ENCODE measurements at places on chromosomes 3 and 15.
A peak's percentile ranks its signal among the peaks of the same experiment; 100 is the strongest.

- no peak for DNase-seq
Observed at GRCh38 chr3:135513106-135514059, 452.1 kb upstream of the PPP2R3A start.

- no peak for DNase-seq
Observed at GRCh38 chr3:105823149-105823867, 45.5 kb downstream of the CBLB start.

DNA sequence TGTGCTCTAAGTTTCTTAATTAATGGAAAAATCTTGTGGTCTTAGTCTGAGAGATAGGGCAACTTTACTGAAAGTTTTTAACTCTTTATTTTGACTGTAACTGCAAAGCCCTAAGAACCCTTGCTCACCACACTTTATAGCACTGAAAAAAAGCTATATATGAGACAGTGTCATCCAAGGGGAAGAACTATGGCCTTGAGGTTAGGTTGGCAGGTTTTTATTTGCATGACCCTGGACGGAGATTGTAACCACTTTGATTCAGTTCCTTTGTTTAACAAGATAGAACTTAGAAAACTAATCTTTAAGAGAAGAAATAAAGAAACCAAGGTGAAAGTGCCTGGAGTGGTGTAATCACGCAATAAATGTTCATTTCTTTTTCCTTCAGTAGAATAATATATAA lies 30.6 kb upstream of the LYSMD4 start:
- no peak for DNase-seq

DNA sequence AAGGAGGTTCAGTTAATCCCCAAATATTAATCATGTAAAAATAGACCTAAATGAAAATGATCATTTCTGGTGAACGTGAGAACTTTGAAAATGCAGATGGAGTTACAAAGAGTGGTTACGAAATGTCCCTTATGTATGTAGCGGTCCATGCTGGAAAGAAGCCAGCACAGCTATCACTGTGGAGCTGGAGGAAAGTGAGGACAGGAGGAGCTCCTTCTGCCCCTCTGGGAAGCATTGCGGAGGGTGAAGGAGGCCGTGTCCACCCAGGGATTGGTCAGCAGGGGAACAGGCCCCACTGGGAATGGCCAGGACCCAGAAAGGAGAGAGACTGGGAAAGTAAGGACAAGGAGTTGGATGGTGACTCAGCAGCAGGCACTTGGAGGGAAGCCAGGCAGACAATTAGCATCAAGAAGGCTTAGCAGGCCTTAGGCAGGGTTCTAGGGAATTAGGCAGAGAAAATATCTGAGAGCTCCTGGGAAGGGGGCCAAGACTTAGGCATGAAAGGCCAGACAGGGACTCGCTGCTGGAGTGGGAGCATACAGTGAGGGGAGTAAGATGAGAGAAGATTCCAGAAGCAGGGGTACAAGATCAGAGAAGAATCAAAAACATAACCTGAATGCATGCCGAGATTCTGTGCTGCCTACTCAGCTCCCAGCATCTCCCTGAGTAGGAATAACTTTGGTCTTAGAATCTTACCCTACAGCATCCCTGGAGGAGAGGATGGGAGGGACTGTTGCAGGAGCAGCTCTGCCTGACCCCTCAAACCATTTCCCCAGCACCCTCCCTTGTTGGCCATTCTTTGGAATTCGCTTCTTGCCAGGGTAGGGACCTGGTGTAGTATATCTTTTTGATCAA lies 171.0 kb upstream of the UMPS start:
- no peak for DNase-seq

DNA sequence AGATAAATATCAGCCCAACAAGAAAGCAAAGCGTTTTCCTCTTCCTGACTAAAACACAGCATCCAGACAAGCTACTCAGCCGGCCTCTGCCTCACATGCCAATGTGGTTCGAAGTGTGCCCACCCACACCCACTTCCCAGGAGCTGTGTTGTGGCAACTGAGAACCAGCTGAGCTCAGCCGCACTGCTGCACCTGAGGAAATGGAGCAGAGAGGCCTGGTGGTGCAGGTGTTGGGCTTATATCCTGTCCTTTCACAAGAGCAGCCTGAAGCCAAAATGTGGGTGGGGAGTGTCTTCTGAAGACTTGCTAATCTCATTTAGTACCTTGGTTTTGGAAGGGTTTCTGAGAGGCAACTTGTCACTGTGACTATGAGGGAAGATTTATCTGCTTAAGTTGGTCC lies 23.0 kb upstream of the RETNLB start:
- no peak for DNase-seq

GRCh38 chr3:192170659-192171058 lies 556.7 kb downstream of the FGF12 start:
- DNase-seq = no peak

DNA sequence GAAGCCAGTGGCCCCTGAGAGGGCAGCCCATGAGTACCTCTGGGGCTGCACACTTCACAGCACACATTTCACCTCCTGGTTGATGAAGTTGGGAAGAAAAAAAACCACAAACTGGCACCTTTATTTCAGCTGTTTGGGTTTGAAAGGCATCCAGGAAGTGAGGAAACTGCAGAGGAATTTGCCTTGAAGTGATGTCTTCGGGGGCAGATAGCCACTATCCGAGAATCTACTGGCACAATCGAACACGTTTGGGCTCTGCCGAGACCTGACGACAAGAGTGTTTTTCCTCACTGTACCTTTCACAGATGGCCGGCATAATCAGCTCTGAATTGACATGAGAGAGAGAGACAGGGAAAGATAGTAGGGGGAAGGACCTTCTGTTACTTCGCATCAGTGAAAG lies 59.7 kb downstream of the LRIG1 start:
- DNase-seq = no peak

GRCh38 chr3:72903004-72903403 lies 15.2 kb downstream of the GXYLT2 start:
- no peak for DNase-seq

GRCh38 chr3:100260685-100261484 lies at the start of gene TBC1D23:
Gene TBC1D23 (plus strand): TSS chr3:100260992. CDS start chr3:100261019, 27 bp downstream.
- peak; percentile 99 for DNase-seq

GRCh38 chr15:24954783-24955530 lies at the start of the genes SNRPN and SNURF:
Gene SNRPN (plus strand): TSS chr15:24954987. CDS start chr15:24974454, 19,467 bp downstream.
Gene SNURF (plus strand): TSS chr15:24954987. CDS start chr15:24955049, 62 bp downstream.
- DNase-seq = peak; percentile 85

DNA sequence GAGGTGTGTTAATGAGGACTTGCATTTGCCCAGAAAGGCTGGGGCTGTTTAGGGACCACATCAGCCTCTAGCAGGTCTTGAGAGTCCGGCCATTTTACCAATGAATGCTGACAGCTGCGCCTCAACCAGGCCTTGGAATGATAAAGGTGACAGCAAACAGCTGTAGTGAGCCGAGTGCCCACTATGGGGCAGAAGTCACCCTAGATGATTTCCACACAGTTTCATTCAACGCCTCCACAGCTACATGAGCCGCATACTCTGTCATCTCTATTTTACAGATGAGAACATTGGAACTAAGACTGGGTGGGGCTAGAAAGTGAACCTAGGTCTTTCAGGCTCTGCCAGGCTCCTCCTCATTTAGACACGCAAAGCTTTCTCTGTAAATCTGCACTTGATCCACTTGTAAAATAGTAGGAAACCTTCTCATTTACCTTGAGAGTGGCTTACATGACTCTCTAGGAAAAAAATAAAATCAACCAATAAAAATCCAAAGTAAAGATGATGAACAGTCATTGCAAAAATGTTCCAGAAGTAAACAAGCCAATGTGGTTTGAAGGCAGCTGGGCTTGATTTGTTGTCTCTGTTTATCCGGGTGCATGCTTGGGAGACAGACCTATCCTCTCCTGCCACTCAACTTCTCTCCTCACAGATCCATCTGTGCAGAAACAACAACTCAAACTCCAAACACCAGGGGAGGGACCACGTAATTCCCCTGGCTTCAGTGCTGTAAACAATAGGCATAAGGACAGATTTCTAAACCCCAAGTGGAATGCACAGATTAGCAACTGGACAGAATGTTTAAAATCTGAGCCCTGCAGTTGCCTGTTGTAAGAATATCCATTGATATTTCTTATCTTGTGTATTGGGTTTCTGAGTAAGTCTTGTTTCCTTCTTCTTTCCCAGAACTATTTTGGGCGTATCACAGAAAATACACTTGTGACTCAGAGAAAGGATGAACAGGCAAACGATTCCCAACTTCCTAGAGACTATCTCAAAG lies 31.5 kb upstream of the LDHAL6B start:
- DNase-seq = no peak

GRCh38 chr3:71360764-71361163 lies 222.8 kb downstream of the FOXP1 start:
- no peak for DNase-seq

- no peak for DNase-seq
Observed at GRCh38 chr15:45891766-45892165, 256.9 kb downstream of the SQOR start.

DNA sequence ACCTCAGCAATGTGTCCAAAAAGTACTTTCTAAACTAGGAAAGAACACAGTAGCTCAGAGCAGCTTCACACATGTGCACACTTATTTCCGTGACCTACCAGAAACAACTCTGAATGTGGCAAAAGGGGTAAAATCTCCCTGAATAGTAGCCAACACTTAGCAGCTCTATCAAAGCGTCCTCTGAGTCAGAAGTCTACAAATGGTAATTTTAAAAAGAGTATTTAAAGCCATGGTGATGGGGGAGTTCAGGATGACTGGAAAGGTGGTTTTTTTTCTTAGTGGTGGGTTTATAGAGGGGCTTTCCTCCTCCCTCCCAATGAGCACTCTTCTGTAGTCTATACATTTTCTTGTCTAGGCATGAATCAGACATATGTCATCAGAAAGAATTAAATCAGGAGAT lies 223.8 kb upstream of the PRICKLE2 start:
- DNase-seq = no peak

DNA sequence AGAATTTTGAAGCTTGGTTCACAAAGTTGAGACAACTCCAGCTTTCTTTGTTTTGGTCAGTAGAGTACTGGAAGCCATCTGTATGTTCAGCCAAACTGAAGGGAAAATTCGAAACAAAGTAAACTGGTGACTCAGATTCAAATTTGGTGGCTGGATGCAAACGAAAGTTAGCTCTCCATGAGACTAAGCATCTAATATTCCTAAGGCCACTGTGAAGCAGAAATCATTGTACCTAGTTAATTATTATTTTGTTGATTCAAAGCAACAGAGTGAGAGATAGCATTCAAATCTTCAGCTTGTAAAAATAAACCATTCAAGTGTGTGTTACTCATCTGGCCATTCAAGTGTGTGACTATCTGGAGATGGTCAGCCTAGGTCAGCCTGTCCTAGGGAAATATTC lies 42.1 kb downstream of the NR2F2 start:
- no peak for DNase-seq

GRCh38 chr15:83484636-83485035 lies 37.5 kb downstream of the SH3GL3 start:
- no peak for DNase-seq

GRCh38 chr3:99776516-99777209 lies 41.0 kb upstream of the CMSS1 start:
- DNase-seq = no peak

DNA sequence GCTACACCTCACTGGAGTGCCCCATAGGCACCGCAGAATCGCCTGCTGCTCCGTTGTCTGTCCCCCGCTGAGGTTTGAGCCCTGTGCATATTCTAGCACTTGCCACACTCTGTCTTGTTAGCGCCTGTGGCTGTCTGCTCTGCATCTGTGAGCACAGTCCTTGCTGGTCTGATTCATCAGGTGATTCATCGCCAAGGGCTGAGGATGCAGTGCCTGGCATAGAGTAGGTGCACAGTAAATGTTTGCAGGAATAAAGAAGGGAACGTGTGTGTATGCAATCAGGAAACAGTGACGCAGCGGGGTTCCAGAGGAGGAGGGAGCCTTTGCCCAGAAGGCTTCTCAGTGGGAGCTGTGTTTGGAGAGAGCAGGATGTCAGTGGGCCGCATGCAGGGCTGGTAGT lies 124.0 kb upstream of the PLXNA1 start:
- peak; percentile 37 for DNase-seq

- no peak for DNase-seq
Observed at GRCh38 chr3:24639481-24640329, 145.1 kb upstream of the THRB start.

- DNase-seq = no peak
Observed at GRCh38 chr3:129607391-129608068, 1.1 kb upstream of the PLXND1 start.

DNA sequence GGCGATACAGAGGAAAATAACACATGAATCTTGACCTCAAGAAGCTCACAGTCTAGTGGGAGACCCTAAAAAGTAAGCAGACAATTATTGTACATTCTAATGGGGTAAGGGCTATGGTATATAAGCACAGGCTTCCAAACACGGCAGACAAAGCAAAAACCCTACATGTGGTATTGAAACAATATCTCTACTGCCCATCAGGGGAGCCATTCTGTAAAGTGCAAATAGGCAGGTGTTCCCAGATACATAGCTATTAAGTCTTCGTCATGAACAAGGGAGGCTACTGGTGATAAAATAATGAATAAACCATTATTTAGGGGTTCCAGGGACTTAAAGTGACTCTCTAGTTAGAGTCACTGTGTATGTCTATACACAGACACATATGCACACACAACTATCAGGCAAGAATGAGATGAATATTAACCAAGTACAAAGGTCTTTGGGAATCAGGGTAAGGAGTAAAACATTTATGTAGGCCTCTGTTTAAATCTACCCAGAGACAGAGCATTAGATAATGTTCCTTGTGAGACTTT lies 38.7 kb upstream of the ASB14 start:
- no peak for DNase-seq
